ENCODE measurements at places on chromosomes 6 and 20. TPM values are rescaled to one million over a fixed set of nuclear protein-coding genes. Genes with fewer than 3 reads are reported as not detected.

GRCh38 chr6:165744555-165745228 lies 81.7 kb upstream of the PDE10A start:
- DNase-seq: peak; percentile 43

Gene SGK1
- 176 TPM for total RNA-seq

Gene DEFB113
- not detected for total RNA-seq

GRCh38 chr6:86192123-86192522 lies 549.4 kb upstream of the SYNCRIP start:
- DNase-seq: no peak

- no peak for DNase-seq
Measured at GRCh38 chr20:62963614-62964397, 11.3 kb downstream of the SLC17A9 start.

Data from skin of body (tissue), 3 donors.